ENCODE measurements at places on chromosomes 4 and X. TPM values are rescaled to one million over a fixed set of nuclear protein-coding genes. Genes with fewer than 3 reads are reported as not detected.

GPM6B gene
- not detected for total RNA-seq

VSIG1 gene
- 1.0 TPM for total RNA-seq

DNA sequence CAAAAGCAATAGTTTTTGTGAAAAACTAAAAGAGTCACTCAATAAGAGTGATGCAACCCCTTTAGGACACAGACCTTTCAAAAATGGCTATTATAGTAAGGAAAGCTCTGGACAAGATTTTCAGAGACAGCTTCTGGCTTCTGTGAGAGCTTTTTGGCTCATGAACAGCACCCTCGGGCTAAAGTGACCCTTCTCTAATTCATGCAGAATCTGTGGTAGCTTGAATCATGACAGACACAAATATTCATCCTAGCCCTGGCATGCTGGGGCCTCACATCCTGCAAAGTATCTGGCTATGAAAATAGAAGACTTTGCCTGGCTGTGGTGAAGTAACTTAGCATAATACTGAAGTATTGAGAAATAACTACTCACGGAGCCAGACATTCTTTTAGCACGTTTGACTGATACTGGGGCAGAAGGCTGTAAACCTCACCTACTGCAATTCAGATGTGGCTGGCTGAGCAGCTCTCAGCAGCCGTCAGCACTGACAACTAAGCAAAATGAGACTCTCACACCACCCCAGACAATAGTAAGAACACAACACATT is 327.3 kb downstream of the MAPK10 start:
- no peak for DNase-seq
- no peak overlapping the region for H3K27ac ChIP-seq
- no peak overlapping the region for H3K4me3 ChIP-seq
- H3K36me3 ChIP-seq, result no peaks in the 10 kb centered on the region
- no peaks in the 10 kb centered on the region for H3K4me1 ChIP-seq

DNA sequence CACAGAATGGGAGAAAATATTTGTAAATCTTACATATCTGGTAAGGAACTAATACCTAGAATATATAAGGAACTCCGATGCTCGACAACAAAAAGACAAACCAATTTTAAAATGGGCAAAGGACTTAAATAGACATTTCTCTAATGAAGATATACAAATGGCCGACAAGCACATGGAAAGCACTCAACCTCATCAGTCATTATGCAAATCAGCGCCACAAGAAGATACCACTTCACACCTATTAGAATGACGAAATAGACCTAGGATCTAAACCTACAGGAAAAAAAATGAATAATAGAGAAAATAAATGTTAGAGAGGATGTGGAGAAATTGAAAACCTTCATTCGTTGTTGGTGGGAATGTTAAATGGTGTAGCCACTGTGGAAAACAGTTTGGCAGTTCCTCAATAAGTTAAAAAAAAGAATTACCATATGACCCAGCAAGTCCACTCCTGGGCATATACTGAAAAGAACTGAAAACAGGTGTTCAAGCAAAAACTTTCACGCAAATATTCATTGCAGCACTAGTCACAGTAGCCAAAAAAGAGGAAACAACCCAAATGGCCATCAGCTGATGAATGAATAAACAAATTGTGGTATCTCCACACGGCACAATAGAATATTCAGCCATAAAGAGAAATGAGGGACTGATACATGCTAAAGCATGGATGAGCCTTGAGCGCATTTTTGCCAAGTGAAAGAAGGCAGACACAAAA is 57.3 kb upstream of the WDR19 start:
- H3K27me3 ChIP-seq, result no peaks in the 10 kb centered on the region
- H3K36me3 ChIP-seq, result peaks cover 14% of the 10 kb centered on the region
- H3K4me3 ChIP-seq, result no peak overlapping the region
- no peak for DNase-seq

- peaks cover 30% of the 10 kb centered on the region for H3K27me3 ChIP-seq
- H3K4me1 ChIP-seq, result no peaks in the 10 kb centered on the region
- H3K27ac ChIP-seq, result no peak overlapping the region
- DNase-seq, result no peak
- H3K4me3 ChIP-seq, result no peak overlapping the region
Measured at GRCh38 chr4:7189066-7189465, 3.3 kb upstream of the SORCS2 start.

- H3K27me3 ChIP-seq, result peaks cover 3% of the 10 kb centered on the region
- no peak overlapping the region for H3K27ac ChIP-seq
- H3K36me3 ChIP-seq, result no peaks in the 10 kb centered on the region
- DNase-seq, result no peak
- H3K4me1 ChIP-seq, result peaks cover 2% of the 10 kb centered on the region
Measured at GRCh38 chr4:138256608-138257007, 14.5 kb upstream of the SLC7A11 start.

DNA sequence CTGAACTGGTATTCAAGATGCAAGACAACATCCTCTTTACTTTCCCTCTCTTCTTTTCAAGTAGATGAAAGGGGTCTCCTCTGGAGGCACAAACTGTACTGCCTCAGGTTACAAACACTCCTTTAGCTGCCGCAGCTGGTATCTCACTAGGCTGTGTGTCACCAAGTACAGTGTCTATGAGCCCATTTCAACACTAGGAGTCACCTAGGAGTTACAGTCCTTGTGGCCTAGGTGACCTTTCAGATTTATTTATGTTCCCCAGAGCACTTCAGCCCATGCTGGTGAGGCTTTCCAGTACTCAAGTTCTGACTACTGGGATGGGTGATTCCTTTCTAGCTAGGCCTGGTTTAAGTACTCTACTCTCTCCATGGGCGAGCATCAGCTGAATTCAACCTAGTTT is 32.4 kb upstream of the TMLHE start:
- peaks cover 2% of the 10 kb centered on the region for H3K36me3 ChIP-seq
- no peak for DNase-seq
- peaks cover 3% of the 10 kb centered on the region for H3K4me1 ChIP-seq
- peaks cover 9% of the 10 kb centered on the region for H3K27me3 ChIP-seq
- H3K4me3 ChIP-seq, result no peak overlapping the region
- no peak overlapping the region for H3K27ac ChIP-seq

Data from activated naive CD8-positive, alpha-beta T cell treated with anti-CD3 and anti-CD28 coated beads for 36 hours (primary cell).